Mammary epithelial cell (primary cell): ENCODE measurements at places on chromosomes 12 and 14. TPM values are rescaled to one million over a fixed set of nuclear protein-coding genes. Genes with fewer than 3 reads are reported as not detected.

The CPNE6 gene
- not detected for total RNA-seq

The CACNA2D4 gene
- total RNA-seq = not detected in 2 replicates

The CLEC4C gene
- not detected for total RNA-seq

The ACRBP gene
- total RNA-seq = 0.51 TPM in 1 of 2 replicates, not detected in the other

The TSPAN19 gene
- total RNA-seq = 0.24 and 0.68 TPM in 2 replicates

The KLRD1 gene
- not detected in 2 replicates for total RNA-seq

The DTX1 gene
- total RNA-seq = 0.09 and 0.24 TPM in 2 replicates

The ANKS1B gene
- 1.3 TPM for total RNA-seq

The MAP1LC3B2 gene
- total RNA-seq = 1.5 TPM
